ENCODE measurements at places on chromosomes 3 and 15. TPM values are rescaled to one million over a fixed set of nuclear protein-coding genes. Genes with fewer than 3 reads are reported as not detected.

- no peak overlapping the region for H3K4me3 ChIP-seq
- H3K4me1 ChIP-seq, result no peaks in the 10 kb centered on the region
- no peaks in the 10 kb centered on the region for H3K36me3 ChIP-seq
- DNase-seq, result no peak
These were observed 47.2 kb downstream of the SPTSSB start for GRCh38 chr3:161323926-161324621.

GRCh38 chr15:61151791-61152190 is 77.3 kb downstream of the RORA start:
- DNase-seq, result no peak
- no peaks in the 10 kb centered on the region for H3K4me1 ChIP-seq
- no peak overlapping the region for H3K27ac ChIP-seq
- H3K36me3 ChIP-seq, result no peaks in the 10 kb centered on the region
- H3K27me3 ChIP-seq, result peaks cover 10% of the 10 kb centered on the region
- no peak overlapping the region for H3K4me3 ChIP-seq

GRCh38 chr3:181344331-181344730 is 354.8 kb upstream of the DNAJC19 start:
- H3K4me1 ChIP-seq, result no peaks in the 10 kb centered on the region
- H3K27me3 ChIP-seq, result no peaks in the 10 kb centered on the region
- H3K36me3 ChIP-seq, result no peaks in the 10 kb centered on the region
- H3K27ac ChIP-seq, result no peak overlapping the region
- no peak overlapping the region for H3K4me3 ChIP-seq

The TM6SF1 gene
- 3.9 TPM for total RNA-seq

DNA sequence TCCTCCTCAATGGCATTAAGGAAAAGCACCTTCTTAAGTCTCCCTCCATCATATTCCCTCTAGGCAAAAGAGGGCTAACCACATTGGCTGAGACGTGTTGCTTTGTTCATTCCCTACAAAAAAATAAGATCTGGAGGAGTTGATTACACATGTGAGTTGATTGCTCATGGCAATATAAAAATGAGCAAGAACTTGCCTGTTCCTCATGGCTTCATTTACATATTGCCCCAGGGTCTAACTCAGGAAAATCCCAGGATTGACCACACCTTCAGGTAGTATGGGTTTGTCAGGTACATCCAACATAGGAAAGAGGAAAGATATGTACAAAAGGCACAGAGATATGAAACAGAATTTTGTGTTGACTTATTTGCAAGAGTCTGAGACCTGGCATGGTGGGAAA is 35.5 kb downstream of the NFKBIZ start:
- H3K27ac ChIP-seq, result no peak overlapping the region
- DNase-seq, result no peak
- H3K4me1 ChIP-seq, result peaks cover 12% of the 10 kb centered on the region
- no peaks in the 10 kb centered on the region for H3K27me3 ChIP-seq
- H3K4me3 ChIP-seq, result no peak overlapping the region
- no peaks in the 10 kb centered on the region for H3K36me3 ChIP-seq

DNA sequence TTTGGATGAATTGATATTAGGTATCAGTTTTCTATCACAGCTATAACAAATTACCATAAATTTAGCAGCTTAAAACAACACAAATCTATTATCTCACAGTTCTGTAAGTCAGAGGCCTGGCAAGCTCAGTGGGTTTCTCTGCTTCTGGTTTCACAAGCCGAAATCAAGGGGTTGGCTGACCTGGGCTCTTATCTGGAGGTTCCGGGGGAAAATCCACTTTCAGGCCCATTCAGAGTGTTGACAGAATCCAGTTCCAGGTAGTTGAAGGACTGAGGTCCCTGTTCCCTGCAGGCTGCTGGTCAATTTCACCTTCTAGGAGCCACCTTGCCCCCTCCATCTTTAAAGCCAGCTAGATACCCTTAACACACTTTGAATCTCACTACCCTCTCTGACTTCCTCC is 11.1 kb upstream of the HHATL start:
- no peaks in the 10 kb centered on the region for H3K27me3 ChIP-seq
- peaks cover 18% of the 10 kb centered on the region for H3K4me1 ChIP-seq
- H3K36me3 ChIP-seq, result no peaks in the 10 kb centered on the region
- H3K4me3 ChIP-seq, result no peak overlapping the region
- no peak overlapping the region for H3K27ac ChIP-seq
- no peak for DNase-seq

- no peaks in the 10 kb centered on the region for H3K36me3 ChIP-seq
- no peak for DNase-seq
- H3K4me3 ChIP-seq, result no peak overlapping the region
- H3K27ac ChIP-seq, result no peak overlapping the region
These were observed 22.5 kb downstream of the KCTD6 start for GRCh38 chr3:58514405-58514804.

GRCh38 chr3:13515786-13516759 is 32.9 kb upstream of the FBLN2 start:
- no peak overlapping the region for H3K4me3 ChIP-seq
- no peaks in the 10 kb centered on the region for H3K36me3 ChIP-seq
- no peak overlapping the region for H3K27ac ChIP-seq
- no peaks in the 10 kb centered on the region for H3K4me1 ChIP-seq

- H3K36me3 ChIP-seq, result no peaks in the 10 kb centered on the region
- no peaks in the 10 kb centered on the region for H3K27me3 ChIP-seq
- no peak overlapping the region for H3K4me3 ChIP-seq
- no peak for DNase-seq
- no peak overlapping the region for H3K27ac ChIP-seq
These were observed 266.1 kb downstream of the ADAMTSL3 start for GRCh38 chr15:83919978-83920510.

GRCh38 chr15:73344056-73344455 is 24.7 kb downstream of the HCN4 start:
- H3K27ac ChIP-seq, result no peak overlapping the region
- no peaks in the 10 kb centered on the region for H3K36me3 ChIP-seq
- DNase-seq, result no peak
- no peaks in the 10 kb centered on the region for H3K27me3 ChIP-seq

The CISH gene
- total RNA-seq, result 2.9 TPM

The SLC22A14 gene
- total RNA-seq, result 0.16 TPM

The PAQR9 gene
- total RNA-seq, result not detected

- no peak overlapping the region for H3K27ac ChIP-seq
- no peak overlapping the region for H3K4me3 ChIP-seq
- no peaks in the 10 kb centered on the region for H3K27me3 ChIP-seq
These were observed 17.2 kb upstream of the SPG21 start for GRCh38 chr15:65006876-65007275.

The RASL12 gene
- total RNA-seq, result not detected

The TGM4 gene
- not detected for total RNA-seq

GRCh38 chr3:71384388-71384787 is 199.1 kb downstream of the FOXP1 start:
- DNase-seq, result no peak
- H3K36me3 ChIP-seq, result peaks cover 3% of the 10 kb centered on the region
- H3K4me1 ChIP-seq, result peaks cover 78% of the 10 kb centered on the region
- H3K27me3 ChIP-seq, result no peaks in the 10 kb centered on the region

GRCh38 chr15:47726399-47726823 is 9.1 kb downstream of the SEMA6D start:
- no peak overlapping the region for H3K27ac ChIP-seq
- no peaks in the 10 kb centered on the region for H3K4me1 ChIP-seq
- H3K4me3 ChIP-seq, result no peak overlapping the region
- DNase-seq, result no peak
- H3K27me3 ChIP-seq, result peaks cover 21% of the 10 kb centered on the region
- no peaks in the 10 kb centered on the region for H3K36me3 ChIP-seq

The UCN2 gene
- total RNA-seq, result not detected

DNA sequence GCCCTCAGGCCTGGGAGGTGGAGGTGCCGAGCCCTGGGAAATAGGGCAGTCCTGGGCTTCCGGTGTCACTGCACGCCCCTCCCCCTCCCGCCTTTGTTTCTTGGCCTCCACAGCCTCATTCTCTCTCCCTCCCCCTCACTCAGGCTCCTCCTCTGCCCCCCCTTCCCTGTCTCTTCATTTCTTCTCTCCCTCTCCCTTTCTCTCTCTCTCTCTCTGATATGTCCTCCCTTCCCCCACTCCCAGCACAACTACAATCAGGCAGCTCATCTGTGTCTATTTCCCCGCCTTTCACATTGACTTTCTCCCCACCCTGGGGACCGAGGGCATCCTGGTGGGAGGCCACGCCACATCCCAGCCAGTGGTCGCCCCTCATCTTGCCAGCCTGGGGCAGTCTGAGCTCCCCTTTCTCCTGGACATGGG is 40.2 kb downstream of the IDH2 start:
- no peak overlapping the region for H3K4me3 ChIP-seq
- DNase-seq, result no peak
- H3K36me3 ChIP-seq, result peaks cover under 1% of the 10 kb centered on the region
- no peaks in the 10 kb centered on the region for H3K27me3 ChIP-seq

- H3K27me3 ChIP-seq, result peaks cover 2% of the 10 kb centered on the region
- H3K4me1 ChIP-seq, result no peaks in the 10 kb centered on the region
- DNase-seq, result no peak
- H3K4me3 ChIP-seq, result no peak overlapping the region
- H3K27ac ChIP-seq, result no peak overlapping the region
- H3K36me3 ChIP-seq, result peaks cover 1% of the 10 kb centered on the region
These were observed 47.0 kb upstream of the PLXNA1 start for GRCh38 chr3:126935756-126936509.

The GJD2 gene
- not detected for total RNA-seq

GRCh38 chr3:197542741-197543454 is 12.9 kb downstream of the BDH1 start:
- DNase-seq, result no peak
- H3K36me3 ChIP-seq, result peaks cover 43% of the 10 kb centered on the region
- no peaks in the 10 kb centered on the region for H3K4me1 ChIP-seq
- H3K27me3 ChIP-seq, result no peaks in the 10 kb centered on the region

GRCh38 chr3:46578973-46579755 is 13.1 kb upstream of the LRRC2 start:
- H3K27me3 ChIP-seq, result peaks cover 15% of the 10 kb centered on the region
- H3K4me1 ChIP-seq, result peaks cover 2% of the 10 kb centered on the region
- no peak overlapping the region for H3K27ac ChIP-seq
- H3K36me3 ChIP-seq, result no peaks in the 10 kb centered on the region
- no peak overlapping the region for H3K4me3 ChIP-seq

The TUBGCP5 gene
- total RNA-seq, result 21.7 TPM

The CCR8 gene
- total RNA-seq, result not detected

GRCh38 chr3:188256758-188257157 is 102.8 kb downstream of the LPP start:
- no peaks in the 10 kb centered on the region for H3K27me3 ChIP-seq
- H3K36me3 ChIP-seq, result peaks cover 4% of the 10 kb centered on the region
- DNase-seq, result no peak
- no peak overlapping the region for H3K4me3 ChIP-seq
- peaks cover 16% of the 10 kb centered on the region for H3K4me1 ChIP-seq

The CADM2 gene
- total RNA-seq, result not detected

The PLA2G4F gene
- not detected for total RNA-seq

The FMN1 gene
- 0.69 TPM for total RNA-seq

DNA sequence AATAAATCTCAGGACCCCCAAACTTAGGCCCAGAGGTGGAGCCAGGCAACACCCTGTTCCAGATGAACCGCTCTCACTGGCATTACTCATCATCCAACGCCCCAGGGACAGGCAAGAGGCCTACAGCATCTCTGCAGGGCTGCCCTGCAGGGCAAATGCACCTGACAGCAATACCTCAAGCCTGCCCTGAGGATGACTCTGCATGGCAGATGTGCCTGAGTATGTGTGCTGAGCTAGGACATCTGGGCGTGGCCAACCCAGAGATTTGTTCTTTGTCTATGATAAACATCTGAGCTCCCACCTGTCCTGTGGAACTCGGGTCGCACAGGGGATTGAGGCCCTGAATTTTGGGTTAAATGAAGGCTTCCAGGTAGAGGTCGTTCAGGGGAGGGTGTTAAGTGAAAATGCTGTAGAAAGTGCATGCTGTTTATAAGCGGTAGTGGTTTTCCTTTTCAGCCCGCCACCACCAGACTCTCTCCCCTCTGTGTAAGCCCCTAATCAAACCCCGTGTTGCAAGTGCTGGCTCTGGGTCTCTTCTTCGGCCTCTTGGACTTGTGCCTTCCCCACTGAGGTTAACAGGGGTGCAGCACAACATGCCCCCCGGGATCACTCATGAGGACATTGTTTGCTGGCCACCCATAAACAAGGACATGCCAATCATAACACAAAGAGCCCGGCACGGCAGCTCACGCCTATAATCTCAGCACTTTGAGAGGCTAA is 92.3 kb downstream of the ATP10A start:
- no peaks in the 10 kb centered on the region for H3K36me3 ChIP-seq
- DNase-seq, result no peak
- H3K27ac ChIP-seq, result no peak overlapping the region
- H3K4me1 ChIP-seq, result peaks cover 2% of the 10 kb centered on the region
- H3K4me3 ChIP-seq, result no peak overlapping the region
- no peaks in the 10 kb centered on the region for H3K27me3 ChIP-seq

The DVL3 gene
- total RNA-seq, result 54.2 TPM

DNA sequence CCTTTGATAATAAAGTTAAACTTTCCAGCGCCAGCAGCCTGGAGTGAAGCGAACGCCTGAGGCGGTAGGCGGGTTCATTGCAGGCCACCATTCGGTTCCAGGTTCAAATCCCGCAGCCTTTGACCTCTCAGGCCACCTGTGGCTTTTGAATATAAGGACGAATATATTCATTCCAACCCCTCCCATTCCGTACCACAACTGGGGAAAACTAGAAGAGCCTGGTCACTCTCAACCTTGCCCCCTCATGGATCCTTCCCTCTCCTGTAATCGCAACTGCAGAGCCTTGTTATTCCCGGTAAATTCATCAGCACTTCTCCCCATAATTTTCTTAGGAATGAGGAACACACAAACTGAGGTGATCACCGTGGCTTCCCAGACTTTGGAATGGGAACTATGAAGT is 35.2 kb downstream of the ZIC4 start:
- H3K27me3 ChIP-seq, result peaks cover 63% of the 10 kb centered on the region
- no peaks in the 10 kb centered on the region for H3K36me3 ChIP-seq
- DNase-seq, result no peak
- no peak overlapping the region for H3K4me3 ChIP-seq
- H3K27ac ChIP-seq, result no peak overlapping the region

The CAND2 gene
- total RNA-seq, result 0.22 TPM

The BFSP2 gene
- 1.3 TPM for total RNA-seq

The FBN1 gene
- 1.1 TPM for total RNA-seq

GRCh38 chr15:70063261-70063925 is 34.3 kb downstream of the TLE3 start:
- no peaks in the 10 kb centered on the region for H3K27me3 ChIP-seq
- peaks cover 87% of the 10 kb centered on the region for H3K36me3 ChIP-seq
- H3K4me3 ChIP-seq, result no peak overlapping the region
- no peak overlapping the region for H3K27ac ChIP-seq
- no peak for DNase-seq

DNA sequence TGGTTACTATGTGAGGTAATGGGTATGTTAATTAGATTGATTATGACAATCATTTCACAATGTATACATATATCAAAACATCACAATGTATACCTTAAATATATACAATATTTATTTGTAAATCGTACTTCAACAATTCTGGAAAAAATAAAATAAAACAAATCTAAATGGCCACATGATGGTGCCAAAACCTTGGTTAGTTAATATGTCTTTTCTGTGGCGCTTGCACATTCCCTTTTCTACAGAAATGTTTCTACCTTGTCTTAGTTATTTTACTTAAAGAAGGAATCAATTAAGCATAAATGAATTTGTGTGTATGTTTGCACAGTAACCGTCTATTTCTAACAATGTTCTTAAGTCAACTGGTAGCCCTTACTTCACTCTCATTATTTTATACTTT is 53.4 kb downstream of the OXSM start:
- no peaks in the 10 kb centered on the region for H3K36me3 ChIP-seq
- peaks cover 2% of the 10 kb centered on the region for H3K27me3 ChIP-seq
- no peak overlapping the region for H3K4me3 ChIP-seq

- peaks cover 36% of the 10 kb centered on the region for H3K4me1 ChIP-seq
- peaks cover 16% of the 10 kb centered on the region for H3K36me3 ChIP-seq
- H3K27me3 ChIP-seq, result no peaks in the 10 kb centered on the region
- no peak for DNase-seq
- H3K27ac ChIP-seq, result peak overlapping the region; percentile 93
These were observed 999 bp downstream of the ZNF280D start for GRCh38 chr15:56732135-56732885.

The MKRN2 gene
- total RNA-seq, result 22.2 TPM

The FRMD4B gene
- not detected for total RNA-seq
